Left lobe of liver (tissue), 2 donors: ENCODE measurements at places on chromosomes 4 and X.

DNA sequence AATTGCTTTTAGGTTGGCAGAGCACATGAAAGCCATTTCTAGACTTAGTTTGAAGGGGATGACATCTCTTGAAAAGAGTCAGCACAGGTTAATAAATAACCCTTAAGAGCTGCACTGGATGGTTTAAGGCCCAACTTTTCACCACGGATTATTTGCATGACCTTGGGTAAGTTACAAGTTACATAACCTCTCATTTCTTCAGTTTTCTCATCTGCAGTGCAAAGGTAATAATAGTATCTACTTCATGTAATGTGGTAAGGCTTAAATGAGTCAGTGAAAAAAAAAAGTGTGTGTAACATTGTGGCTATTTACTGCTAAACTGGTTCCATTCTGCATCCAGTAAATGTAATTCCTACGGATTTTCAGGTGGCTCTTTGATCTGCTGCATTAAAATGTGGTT, 715.8 kb downstream of the CCSER1 start:
- no peak for DNase-seq

GRCh38 chr4:161952382-161952781, 211.4 kb downstream of the FSTL5 start:
- no peak for DNase-seq

DNA sequence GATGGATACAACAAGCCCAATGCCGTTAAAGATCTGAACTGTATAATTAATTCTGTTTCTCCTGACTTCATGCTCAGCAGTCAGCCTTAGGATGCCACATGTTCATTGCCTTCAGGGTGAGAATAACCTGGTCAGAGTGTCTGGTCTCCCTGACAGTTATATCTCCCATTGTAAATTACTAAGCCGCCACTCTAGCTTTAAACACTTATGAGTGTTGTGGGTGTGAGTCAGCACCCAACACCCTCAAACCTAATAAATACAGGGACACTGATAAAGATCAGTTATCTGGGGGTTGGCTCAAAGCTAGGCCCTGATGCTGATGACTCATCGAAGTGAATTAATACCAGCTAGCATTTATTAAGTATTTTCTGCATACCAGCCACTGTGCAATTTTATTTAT, 64.9 kb upstream of the DYNLT3 start:
- no peak for DNase-seq

DNA sequence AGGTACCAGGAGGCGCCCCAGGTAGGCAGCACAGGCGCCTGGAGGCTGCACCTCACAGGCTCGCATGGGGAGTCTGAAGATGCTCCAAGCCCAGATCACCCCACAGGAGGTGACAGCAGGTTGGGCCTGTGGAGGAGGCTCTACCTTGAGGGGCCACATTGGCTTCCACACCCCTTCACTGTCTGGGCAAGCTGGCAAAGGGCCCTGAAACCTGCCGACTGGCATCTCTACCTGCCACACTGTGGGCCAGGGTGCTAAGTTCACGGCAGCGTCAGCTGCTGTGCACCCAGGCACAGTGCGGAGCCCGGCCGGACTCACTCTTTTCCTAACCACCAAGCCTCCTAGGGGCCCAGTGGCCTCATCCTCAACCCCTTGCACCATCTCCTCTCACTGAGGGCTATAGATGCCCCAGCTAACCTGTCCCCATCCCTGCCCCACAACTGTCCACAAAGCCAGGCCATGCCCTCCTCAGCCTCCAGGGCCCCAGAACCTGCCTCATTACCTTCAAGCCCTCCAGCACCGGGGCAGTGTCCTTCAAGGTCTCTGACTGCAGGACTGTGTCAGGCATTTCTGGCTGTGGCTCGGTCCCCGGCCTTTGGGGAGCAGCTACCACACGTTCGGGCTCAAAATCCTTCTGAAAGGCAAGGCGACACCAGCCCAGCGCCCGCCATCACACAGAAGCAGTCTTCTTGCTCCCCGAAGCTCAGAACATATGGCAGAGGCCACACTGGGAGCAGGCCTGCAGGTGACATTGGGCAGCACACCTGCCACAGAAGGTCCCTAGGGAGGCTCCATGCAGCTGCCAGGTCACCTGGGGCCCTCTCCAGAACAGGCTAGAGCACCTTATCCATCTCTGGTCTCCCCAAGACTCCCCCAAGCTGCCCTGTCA, 28.8 kb downstream of the FGFR3 start:
- peak; percentile 44 for DNase-seq

GRCh38 chrX:86047174-86047935, at the start of gene CHM:
CHM (minus strand) TSS chrX:86047558; CDS start chrX:86047532, 26 bp downstream.
- peak; percentile 66 for DNase-seq

DNA sequence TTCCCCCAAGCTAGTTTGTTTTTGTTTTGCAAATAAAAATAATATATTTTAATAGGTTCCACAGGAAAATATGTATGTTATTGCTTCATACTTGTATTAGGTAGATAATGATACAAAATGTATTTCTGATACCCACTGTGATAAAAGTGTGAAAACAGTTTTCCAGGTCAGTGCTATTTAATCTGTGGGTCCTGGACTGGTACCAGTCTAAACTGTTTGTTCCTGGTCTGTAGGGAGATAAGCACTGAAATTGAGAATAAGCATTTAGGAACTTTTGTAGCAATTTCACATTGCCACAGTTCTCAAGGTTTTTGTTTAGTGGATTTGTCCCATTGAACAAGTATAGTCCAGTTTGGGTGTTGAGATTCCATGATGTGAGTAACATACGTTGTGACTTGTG, 110.5 kb downstream of the PDLIM5 start:
- DNase-seq = no peak

DNA sequence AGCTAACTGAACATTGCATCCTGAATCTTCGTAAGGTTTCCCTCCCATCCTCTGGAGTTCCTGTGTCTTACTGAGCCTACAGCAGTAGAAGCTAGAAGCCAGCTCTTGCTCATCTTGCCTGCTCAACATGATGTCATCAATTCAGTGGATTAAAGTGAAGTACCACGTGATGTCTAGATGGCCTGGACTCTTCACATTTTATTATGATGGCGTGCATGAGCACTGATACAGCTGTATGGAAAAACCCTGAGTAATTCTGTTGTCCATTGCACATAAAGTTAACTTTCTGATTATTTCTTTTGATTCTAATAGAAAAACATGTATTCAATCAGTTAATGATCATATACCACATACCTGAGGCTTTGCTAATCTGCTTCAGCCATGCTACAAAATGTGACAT, 2387.7 kb upstream of the TENM3 start:
- no peak for DNase-seq

- peak; percentile 70 for DNase-seq
Observed at GRCh38 chr4:184978211-184978610, 40.1 kb upstream of the HELT start.

DNA sequence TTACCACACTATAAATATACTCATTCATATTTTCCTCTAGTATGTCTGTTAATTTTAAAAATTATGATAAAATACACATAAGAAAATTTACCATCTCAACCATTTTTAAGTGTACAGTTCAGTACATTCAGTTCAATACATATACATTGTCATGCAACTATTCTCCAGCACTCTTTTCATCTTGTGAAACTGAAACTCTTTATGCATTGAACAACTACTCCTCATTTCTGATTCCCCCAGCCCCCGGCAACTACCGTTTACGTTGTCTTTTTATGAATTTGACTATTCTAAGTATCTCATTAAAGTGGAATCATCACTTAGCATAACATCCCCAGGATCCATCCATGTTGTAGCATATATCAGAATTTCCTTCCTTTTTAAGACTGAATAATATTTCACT, 8.7 kb downstream of the SMARCAD1 start:
- DNase-seq = no peak

DNA sequence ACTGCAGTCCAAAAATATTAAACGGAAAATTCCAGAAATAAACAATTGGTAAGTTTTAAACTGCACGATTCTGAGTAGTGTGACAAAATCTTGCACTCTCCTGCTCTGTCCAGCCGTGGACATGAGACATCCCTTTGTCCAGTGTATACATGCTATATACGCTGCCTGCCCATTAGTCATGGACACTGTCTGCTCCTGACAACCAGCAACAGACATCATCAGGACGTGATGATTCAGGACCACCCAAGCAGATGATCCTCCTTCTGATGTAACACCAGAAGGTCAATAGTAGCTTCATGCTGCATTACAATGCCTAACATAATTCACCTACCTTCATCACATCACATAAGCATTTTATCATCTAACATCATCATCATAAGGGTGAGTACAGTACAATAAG, 36.3 kb downstream of the ATRX start:
- no peak for DNase-seq

DNA sequence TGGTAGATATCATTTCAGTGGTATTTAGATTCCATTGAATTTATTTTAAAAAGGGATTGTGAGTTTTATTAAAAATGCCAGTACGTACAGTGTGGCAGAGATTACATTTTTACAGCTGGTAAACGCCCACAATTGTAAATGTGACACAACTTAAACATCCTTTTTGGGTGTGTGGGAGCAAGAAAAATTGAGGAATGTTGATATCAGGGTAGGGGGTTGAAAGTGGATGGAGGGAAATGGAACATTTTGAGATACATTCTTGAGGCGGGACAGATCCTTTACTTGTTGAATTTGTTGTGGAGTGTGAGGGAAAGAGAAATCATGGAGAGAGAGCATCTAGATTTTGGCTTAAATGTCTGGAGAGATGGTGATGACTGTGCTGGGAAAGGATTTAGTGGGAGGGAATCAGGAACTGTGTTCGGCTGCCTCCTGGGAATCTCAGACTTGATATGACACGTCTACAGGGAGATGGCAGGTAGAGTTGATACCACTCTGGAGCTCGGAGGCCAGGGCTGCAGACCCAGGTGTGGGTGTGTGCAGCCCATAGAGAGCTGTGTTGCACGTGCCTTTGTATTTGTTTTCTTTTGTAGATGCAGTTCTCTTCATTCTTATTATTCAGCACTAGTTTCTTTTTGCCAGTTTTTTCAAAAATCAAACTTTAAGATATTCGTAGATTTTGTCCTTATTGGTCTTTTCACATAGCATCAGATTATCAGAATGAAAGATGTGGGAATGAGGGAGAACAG, 10.8 kb downstream of the TMEM131L start:
- DNase-seq = no peak

GRCh38 chrX:64379924-64380323, 15.3 kb downstream of the MTMR8 start:
- no peak for DNase-seq

GRCh38 chr4:2913168-2913567, 50.0 kb downstream of the NOP14 start:
- DNase-seq = no peak

- DNase-seq = no peak
Observed at GRCh38 chr4:138056541-138056940, 185.6 kb downstream of the SLC7A11 start.

- DNase-seq = no peak
Observed at GRCh38 chrX:22360129-22360528, 87.4 kb downstream of the CBLL2 start.
